ENCODE measurements at places on chromosomes 11 and 22.

DNA sequence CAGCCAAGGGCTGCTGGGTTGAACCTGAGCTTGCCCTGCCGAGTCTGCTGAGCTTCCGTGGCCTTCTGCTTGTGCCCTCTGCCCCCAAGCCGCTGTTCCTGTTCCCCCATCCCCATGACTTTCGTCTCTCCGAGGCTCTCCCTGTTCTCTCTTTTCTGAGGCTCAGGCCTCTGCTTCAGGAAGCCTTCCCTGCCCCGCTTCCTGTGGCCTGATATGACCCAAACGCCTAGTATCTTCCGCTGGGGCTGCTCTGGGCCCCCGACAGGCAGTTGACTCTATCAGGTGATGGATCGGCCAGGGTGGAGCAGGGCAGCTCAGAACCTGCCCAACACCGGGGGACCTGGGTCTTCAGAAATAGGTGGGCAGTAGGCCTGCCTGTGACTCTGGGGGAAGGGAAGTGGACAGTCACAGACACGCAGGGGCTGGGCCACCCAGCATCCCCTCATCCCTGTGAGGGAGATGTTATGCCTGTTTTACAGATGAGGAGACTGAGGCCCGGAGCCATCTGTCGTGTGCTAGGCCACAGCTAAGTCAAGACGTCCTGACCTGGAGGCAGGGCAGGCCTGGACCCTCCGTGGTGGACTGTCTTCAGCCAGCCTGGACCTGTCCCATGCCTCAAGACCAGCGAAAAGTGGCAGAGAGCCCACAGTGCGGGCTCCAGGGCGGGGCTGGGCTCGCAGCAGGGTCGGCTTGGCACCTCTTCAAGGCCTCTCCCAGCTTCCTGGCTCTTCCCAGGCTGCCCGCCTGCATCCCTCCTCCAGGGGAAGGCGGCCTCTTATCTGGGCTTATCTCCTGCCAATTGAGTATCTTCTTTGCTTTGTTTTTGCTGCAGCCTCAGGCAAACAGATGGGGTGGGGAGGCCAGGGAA lies 16.2 kb downstream of the BAD start:
- DNase-seq: no peak

DNA sequence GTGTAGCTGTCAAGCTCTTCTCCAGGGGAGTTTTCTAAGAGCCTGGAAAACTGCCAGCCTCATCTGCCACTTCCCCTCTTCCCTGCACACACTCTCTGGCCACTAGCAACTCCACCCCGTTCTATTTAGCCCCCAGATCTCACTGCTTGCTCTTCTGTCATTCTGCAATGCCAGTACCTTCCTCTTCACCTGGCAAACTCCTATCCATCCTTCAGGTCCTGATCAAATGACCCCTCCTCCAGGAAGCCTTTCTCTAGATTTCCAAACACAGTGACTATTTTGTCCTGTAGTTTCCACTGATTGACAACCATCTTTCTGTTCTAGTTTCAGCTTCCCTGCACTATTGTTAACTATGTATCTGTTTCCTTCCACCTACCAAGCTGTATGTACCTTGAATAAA lies 437.7 kb downstream of the SOX6 start:
- DNase-seq: no peak

- DNase-seq: no peak
Measured at GRCh38 chr11:128022761-128023160, 564.6 kb downstream of the ETS1 start.

GRCh38 chr11:67494371-67495233 lies 10.6 kb downstream of the PITPNM1 start:
- DNase-seq: no peak

- DNase-seq: no peak
Measured at GRCh38 chr11:1358286-1358685, 31.4 kb upstream of the BRSK2 start.

Measured in hypothalamus (tissue), 51 donors.